ENCODE measurements at places on chromosomes 12 and 14.
A peak's percentile ranks its signal among the peaks of the same experiment; 100 is the strongest.

GRCh38 chr12:119375883-119376190, 41.3 kb downstream of the CCDC60 start:
- no peak overlapping the region for H3K4me3 ChIP-seq
- H3K27me3 ChIP-seq = no peaks in the 10 kb centered on the region
- H3K4me1 ChIP-seq = no peaks in the 10 kb centered on the region
- no peaks in the 10 kb centered on the region for H3K36me3 ChIP-seq

- H3K4me1 ChIP-seq = peaks cover 17% of the 10 kb centered on the region
- no peak overlapping the region for H3K27ac ChIP-seq
- DNase-seq = no peak
- H3K4me3 ChIP-seq = no peak overlapping the region
- no peaks in the 10 kb centered on the region for H3K27me3 ChIP-seq
- H3K36me3 ChIP-seq = no peaks in the 10 kb centered on the region
These were observed 3.1 kb upstream of the MFAP5 start for GRCh38 chr12:8665759-8666158.

DNA sequence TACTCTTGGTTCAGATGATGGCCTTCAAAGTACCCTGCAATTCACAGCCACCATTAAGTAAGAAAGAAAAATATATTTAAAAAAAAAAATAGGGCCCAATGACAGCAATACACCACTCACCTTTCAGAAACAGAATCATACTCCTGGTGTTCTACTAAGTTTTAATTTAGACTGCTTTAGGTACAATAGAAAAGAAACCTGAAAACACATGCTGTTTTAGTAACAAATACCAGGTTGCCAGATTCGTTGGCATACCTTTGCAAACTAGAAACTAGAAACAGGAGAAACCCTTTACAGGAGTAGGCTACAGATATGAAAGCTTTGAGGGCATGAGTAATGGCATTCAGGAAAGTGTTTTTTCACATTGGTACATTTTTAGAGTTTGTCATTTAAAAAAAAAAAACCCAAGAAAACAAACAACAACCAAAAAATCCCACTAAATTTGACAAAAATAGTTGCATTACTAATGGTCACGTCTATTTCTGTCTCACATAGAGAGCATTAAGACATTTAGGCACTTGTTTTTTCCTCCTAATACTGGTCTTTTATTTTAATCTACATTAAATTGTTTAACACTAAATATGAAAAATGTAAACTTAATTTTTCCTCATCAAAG, 4.0 kb downstream of the SIX1 start:
- H3K4me3 ChIP-seq = no peak overlapping the region
- no peak for DNase-seq
- H3K36me3 ChIP-seq = no peaks in the 10 kb centered on the region

GRCh38 chr14:71487941-71488340, 444.3 kb upstream of the RGS6 start:
- H3K27me3 ChIP-seq = no peaks in the 10 kb centered on the region
- H3K36me3 ChIP-seq = no peaks in the 10 kb centered on the region
- peaks cover 7% of the 10 kb centered on the region for H3K4me1 ChIP-seq
- no peak overlapping the region for H3K4me3 ChIP-seq
- DNase-seq = no peak
- no peak overlapping the region for H3K27ac ChIP-seq

DNA sequence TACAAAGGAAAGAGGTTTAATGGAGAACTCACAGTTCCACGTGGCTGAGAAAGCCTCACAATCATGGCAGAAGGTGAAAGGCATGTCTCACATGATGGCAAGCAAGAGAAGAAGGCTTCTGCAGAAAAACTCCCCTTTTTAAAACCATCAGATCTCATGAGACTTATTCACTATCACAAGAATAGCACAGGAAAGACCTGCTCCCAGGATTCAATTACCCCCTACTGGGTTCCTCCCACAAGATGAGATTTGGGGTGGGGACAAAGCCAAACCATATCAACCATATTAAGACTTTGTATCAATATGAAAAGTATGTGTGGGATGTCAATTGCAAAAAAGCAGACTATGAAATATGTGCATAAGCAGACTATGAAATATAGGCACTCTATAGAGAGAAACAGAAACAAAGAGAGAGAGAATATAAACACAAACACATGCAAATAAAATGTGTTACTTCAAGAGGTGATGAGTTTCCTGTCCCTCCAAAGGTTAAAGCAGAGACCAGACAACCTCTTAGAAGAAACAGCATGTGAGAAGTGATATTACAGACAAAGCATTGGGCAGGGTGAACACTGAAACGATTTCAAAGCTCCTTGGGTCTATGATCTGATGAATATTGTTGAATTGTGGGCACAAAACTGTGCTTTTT, 151.2 kb upstream of the KRR1 start:
- DNase-seq = no peak
- H3K36me3 ChIP-seq = no peaks in the 10 kb centered on the region
- H3K27ac ChIP-seq = no peak overlapping the region

DNA sequence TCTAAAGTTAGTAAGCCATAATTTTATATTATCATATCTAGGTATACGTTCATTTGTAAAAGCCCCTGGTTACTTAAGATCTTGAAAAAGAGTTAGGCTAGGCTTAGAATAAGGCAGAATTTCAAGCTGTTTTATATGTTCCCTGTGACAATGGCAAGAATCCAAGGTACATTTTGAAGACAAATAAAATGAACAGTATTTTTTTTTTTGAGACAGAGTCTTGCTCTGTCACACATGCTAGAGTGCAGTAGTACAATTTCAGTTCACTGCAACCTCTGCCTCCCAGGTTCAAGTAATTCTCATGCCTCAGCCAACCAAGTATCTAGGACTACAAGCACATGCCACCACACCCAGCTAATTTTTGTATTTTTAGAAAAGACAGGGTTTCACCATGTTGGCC, 139.2 kb downstream of the DUSP6 start:
- H3K36me3 ChIP-seq = no peaks in the 10 kb centered on the region
- no peak overlapping the region for H3K4me3 ChIP-seq
- H3K27ac ChIP-seq = no peak overlapping the region
- no peak for DNase-seq

DNA sequence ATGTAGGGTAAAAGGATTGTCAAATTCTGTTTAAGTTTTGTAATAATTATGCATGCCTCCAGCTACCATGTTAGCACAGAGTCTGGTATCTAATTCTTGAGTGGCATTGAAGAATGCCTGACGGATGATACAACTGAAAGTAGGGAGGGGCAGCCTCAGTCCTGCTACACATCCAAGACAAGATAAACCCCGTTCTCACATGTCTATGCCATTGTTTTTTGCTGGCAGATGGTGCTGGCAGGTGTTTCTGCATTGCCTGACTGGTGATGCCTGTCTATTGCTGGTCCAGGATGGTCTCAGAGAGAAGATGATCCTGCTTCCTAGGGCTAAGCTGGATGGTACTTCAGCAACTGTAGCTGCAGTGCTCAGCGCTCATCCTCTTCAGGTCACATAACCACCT, 245.8 kb upstream of the NAV3 start:
- H3K4me3 ChIP-seq = no peak overlapping the region
- H3K27me3 ChIP-seq = no peaks in the 10 kb centered on the region
- no peak overlapping the region for H3K27ac ChIP-seq
- no peak for DNase-seq

- no peak overlapping the region for H3K4me3 ChIP-seq
- H3K27me3 ChIP-seq = no peaks in the 10 kb centered on the region
- no peak for DNase-seq
- H3K36me3 ChIP-seq = no peaks in the 10 kb centered on the region
These were observed 1.2 kb upstream of the SLC11A2 start for GRCh38 chr12:51027342-51027835.

DNA sequence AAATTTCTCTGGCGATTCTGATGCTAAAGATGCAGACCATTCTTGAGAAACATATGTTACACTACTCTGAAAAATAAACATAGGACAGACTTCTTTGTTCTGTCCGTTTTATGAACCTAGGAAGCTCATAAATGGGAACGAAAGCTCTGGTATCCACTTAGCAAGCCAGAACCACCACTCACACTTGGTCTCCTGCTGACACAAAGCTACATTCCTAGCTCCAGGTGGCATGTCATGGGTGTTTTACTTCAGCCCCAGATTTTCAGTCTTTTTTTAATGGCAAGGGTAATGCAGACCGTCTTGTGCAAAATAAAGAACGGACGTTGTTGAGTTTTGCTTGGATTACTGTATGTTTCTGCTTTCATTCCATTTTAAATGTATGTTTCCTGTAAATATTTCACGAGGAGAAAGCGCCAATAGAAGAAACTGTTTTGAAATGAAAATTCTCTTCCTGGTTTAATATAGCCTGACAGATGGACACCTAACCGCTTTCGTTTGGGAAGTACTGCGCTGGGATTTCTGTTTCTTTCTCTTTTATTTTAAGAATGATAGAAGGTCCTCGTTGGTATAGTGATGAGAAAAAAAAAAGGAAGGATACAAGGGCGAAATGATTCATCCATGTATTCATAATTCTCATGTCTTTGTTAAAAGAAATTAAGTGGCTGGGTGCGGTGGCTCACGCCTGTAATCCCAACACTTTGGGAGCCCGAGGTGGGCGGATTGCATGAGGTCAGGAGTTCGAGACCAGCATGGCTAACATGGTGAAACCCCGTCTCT, 871 bp upstream of the COQ5 start:
- peaks cover 18% of the 10 kb centered on the region for H3K4me1 ChIP-seq
- no peaks in the 10 kb centered on the region for H3K36me3 ChIP-seq

- no peaks in the 10 kb centered on the region for H3K36me3 ChIP-seq
- DNase-seq = no peak
These were observed 16.3 kb downstream of the MUCL1 start for GRCh38 chr12:54870617-54871016.

GRCh38 chr14:21098076-21098891, at the start of gene ZNF219:
TSS of gene ZNF219 (minus strand) at chr14:21098655. CDS start at chr14:21093591, 5,064 bp downstream.
- no peaks in the 10 kb centered on the region for H3K36me3 ChIP-seq
- peaks cover 57% of the 10 kb centered on the region for H3K4me1 ChIP-seq
- H3K27me3 ChIP-seq = no peaks in the 10 kb centered on the region
- peak within 1 kb of the TSS; percentile 76 for H3K4me3 ChIP-seq

DNA sequence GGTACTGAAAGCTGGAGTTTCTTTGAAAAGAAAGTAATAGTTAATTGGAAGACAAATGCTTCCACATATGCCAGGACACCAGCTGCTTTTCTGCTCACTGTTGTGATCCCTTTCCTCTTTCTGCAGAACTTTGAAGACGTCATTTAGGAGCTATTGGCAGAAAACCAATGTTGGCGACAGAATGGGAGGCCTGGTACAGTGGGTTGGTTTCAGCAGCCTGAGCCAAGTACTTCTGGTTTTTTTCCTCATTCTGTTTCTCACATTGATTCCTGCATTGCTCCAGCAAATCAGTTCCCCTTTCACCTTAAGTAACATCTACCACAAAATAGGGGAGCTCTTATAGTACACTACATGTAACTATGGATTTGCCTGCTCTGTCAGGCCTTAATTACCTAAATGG, 96.9 kb downstream of the FIGNL2 start:
- H3K4me3 ChIP-seq = no peak overlapping the region
- no peak overlapping the region for H3K27ac ChIP-seq
- no peak for DNase-seq
- no peaks in the 10 kb centered on the region for H3K36me3 ChIP-seq
- no peaks in the 10 kb centered on the region for H3K27me3 ChIP-seq

- no peaks in the 10 kb centered on the region for H3K36me3 ChIP-seq
- H3K27ac ChIP-seq = no peak overlapping the region
- no peaks in the 10 kb centered on the region for H3K27me3 ChIP-seq
- DNase-seq = no peak
- H3K4me1 ChIP-seq = peaks cover 13% of the 10 kb centered on the region
- H3K4me3 ChIP-seq = no peak overlapping the region
These were observed 703.5 kb upstream of the TBX3 start for GRCh38 chr12:115387467-115387901.

DNA sequence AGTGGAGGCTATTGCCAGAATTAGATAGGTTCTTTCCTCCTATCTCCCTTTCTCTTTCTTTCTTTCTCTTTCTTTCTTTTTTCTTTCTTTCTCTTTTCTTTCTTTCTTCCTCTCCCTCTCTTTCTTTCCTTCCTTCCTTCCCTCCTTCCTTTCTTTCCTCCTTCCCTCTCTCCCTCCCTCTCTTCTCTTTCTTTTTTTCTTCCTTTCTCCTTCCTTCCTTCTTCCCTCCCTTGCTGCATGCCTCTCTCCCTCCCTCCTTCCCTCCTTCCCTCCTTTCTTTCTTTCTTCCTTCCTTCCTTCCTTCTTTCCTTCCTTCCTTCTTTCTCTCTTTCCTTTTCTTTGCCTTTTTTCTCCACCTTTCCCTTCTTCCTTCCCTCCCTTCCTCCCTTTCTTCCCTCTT, 16.4 kb upstream of the MDGA2 start:
- no peak overlapping the region for H3K27ac ChIP-seq
- no peaks in the 10 kb centered on the region for H3K27me3 ChIP-seq
- DNase-seq = no peak
- H3K4me3 ChIP-seq = no peak overlapping the region
- no peaks in the 10 kb centered on the region for H3K4me1 ChIP-seq

- peak overlapping the region; percentile 67 for H3K27ac ChIP-seq
- peaks cover 32% of the 10 kb centered on the region for H3K4me1 ChIP-seq
- no peaks in the 10 kb centered on the region for H3K27me3 ChIP-seq
These were observed 18.6 kb upstream of the ITGA5 start for GRCh38 chr12:54437697-54438096.

DNA sequence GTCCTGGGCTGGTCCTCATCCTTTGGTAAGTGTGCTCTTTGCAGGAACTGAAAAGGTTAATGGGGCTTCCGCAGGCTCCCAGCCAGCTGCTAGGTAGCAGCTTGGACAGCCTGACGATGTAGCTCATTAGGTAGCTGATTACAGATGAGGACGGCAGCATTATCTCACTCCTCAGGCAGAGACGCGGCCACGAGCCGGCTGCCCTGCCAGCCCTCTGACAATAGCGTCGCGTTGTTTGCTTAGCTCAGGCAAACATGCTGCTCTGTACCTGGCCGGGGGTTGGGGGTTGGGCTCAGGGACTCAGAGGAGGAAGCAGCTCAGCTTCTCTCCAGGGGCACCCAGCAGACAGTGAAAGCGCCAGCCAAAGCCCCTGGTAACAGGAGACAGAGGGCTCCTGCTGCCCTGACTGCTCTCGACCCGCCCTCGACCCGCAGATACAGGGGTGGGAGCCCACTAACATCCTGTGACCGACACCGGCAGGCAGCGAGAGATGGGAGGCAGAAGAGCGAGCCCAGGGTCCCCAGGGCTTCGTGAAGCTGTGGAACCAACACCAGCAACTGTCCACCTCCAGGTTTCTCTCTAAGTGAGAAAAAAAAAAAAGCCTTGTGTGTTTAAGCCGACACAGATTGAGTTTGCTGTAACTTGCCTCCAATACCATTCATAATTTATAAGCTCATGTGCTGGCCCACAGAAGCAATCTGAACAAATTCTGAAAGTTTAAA, 53.4 kb upstream of the DLK1 start:
- DNase-seq = no peak
- no peak overlapping the region for H3K4me3 ChIP-seq
- H3K27me3 ChIP-seq = peaks cover 59% of the 10 kb centered on the region
- no peak overlapping the region for H3K27ac ChIP-seq
- peaks cover 22% of the 10 kb centered on the region for H3K4me1 ChIP-seq
- no peaks in the 10 kb centered on the region for H3K36me3 ChIP-seq

DNA sequence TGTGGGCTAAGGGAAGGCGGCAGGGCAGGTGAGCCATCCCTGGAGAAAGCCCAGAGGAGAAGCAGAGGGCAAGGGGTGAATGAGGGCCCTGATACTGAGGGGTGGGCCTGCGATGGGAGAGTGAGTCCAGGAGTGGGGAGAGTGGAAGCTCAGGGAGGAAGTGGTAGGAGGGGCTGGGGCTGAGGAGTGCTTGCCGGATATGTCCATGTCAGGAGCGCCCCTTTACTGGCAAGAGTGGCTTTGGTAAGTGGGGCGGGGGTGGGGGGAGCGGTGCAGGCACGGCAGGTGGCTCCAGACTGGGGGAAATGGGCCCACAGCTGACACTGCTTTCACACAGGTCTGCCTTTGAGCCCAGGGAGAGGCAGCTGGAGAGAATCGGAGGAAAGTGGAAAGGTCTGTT, 86.4 kb upstream of the GPR68 start:
- H3K27ac ChIP-seq = no peak overlapping the region
- no peak overlapping the region for H3K4me3 ChIP-seq
- no peaks in the 10 kb centered on the region for H3K27me3 ChIP-seq
- H3K4me1 ChIP-seq = no peaks in the 10 kb centered on the region

Data from keratinocyte (primary cell).